ENCODE measurements at places on chromosomes 1 and 21.
A peak's percentile ranks its signal among the peaks of the same experiment; 100 is the strongest.

- peak; percentile 60 for DNase-seq
These were observed 56.0 kb upstream of the ADARB1 start for GRCh38 chr21:45018131-45019075.

GRCh38 chr21:37762606-37763005 is 153.7 kb downstream of the KCNJ6 start:
- no peak for DNase-seq

GRCh38 chr1:38923607-38924006 is 18.0 kb downstream of the RHBDL2 start:
- no peak for DNase-seq

GRCh38 chr1:181926697-181927096 is 134.8 kb downstream of the ZNF648 start:
- DNase-seq: no peak

DNA sequence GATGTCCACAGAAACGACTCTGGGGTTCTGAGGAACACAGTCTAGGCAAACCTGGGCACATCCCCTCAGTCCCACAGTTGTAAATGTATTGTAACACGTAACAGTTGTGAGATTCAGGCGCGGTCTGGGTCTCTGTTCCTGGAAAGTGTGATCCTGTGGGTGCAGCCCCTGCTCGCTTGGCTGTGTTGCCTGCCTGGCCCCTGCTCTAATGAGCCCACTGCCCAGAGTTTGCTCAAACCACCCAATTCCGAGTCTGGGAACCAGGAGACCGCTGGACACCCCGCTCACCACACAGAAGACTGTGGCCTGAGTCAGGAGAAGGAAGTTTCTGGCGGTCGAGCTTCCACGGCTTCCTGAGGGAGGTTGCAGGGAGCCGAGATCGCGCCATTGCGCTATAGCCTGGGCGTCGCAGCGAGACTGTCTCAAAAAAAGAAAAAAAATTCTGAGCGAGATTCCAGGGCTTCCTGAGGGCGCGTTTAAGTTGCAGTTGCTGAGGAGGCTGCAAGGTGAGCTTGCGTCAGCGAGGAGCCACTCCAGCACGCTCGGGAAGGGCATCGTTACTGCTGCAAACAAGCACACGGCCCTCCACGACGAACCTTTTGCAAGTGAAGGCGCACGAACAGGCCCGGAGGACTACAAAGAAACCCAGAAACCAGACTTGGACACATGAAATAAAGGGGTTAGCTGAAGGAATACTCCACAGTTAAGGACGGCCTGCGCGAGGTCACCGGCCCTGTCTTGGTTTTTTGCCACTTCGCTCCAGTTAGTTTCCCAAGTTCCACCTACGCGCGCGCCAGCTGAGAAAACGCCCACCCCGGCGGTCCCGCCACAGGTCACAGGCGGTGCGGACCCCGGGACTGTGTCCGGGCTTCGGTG is 1.1 kb downstream of the C21orf58 start:
- DNase-seq: no peak

- DNase-seq: no peak
These were observed 65.7 kb upstream of the RAVER2 start for GRCh38 chr1:64679177-64679576.

DNA sequence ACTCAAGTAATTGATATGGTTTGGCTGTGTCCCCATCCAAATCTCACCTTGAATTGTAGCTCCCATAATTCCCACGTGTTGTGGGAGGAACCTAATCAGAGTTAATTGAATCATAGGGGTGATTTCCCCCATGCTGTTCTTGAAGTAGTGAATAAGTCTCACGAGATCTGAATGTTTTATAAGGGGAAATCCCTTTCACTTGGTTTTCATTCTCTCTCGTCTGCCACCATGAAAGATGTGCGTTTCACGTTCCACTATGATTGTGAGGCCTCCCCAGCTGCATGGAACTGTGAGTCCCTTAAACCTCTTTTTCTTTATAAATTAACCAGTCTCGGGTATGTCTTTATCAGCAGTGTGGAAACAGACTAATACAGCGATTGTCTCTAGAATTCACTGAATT is 135.4 kb downstream of the BACH1 start:
- DNase-seq: no peak

DNA sequence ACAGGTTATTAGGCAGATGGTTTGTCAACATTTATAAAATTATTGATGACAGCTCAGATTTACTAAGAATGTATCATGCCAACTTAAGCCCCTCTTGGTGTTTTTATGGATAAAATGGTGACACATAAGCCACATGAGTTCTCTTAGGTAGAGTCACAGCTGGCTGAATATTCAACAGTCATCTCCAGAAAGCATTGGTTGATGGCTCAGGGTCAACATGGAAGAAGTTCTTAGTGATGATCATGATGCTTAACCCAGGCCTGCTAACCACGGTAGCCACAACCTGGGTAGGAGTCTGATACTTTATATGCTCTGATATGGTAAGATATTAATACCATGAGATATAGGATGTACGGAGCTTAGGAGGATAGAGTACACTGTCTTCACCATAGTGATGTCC is 46.4 kb upstream of the SIPA1L2 start:
- DNase-seq: no peak

- no peak for DNase-seq
These were observed 134.4 kb downstream of the S1PR1 start for GRCh38 chr1:101371259-101371658.

- no peak for DNase-seq
These were observed 27.0 kb downstream of the CXADR start for GRCh38 chr21:17539743-17540341.

- DNase-seq: no peak
These were observed 367.2 kb upstream of the B3GALT2 start for GRCh38 chr1:193553564-193553963.

DNA sequence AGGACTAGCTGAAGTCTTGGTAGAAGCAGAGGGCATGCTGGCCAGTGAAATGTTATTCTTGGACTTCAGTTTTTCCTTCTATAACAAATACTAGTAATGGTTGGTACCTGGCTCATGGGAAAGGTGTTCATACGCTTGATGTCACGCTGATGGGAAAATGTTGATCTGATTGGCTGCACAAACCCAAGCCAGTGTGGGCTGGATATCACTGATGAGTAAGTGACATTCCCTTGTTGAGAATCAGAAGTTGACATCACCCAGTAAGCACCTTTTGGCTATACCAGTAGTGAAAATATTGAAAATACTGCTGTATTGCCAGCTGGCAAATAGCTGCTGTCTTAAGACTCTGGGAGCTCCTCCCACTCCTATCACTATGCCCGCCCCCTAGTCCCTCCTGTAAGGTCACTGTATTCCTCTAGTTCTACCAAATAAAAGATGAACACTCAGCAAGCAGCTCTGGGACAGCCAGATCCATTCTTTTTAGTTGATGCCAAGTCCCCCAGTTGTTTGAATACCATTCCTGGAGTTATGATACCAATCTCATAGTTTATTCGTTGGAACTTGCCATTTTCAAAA is 168.2 kb downstream of the GRIK1 start:
- no peak for DNase-seq

- DNase-seq: no peak
These were observed 44.2 kb upstream of the LPGAT1 start for GRCh38 chr1:211874521-211875347.

- DNase-seq: no peak
These were observed 443.0 kb downstream of the SIPA1L2 start for GRCh38 chr1:232186931-232187330.

- peak; percentile 78 for DNase-seq
These were observed 156.7 kb downstream of the NR5A2 start for GRCh38 chr1:200184196-200184595.

GRCh38 chr1:31297277-31298247 is 730 bp downstream of the ZCCHC17 start:
- DNase-seq: no peak

- no peak for DNase-seq
These were observed 143.2 kb downstream of the HHIPL2 start for GRCh38 chr1:222404710-222405109.

DNA sequence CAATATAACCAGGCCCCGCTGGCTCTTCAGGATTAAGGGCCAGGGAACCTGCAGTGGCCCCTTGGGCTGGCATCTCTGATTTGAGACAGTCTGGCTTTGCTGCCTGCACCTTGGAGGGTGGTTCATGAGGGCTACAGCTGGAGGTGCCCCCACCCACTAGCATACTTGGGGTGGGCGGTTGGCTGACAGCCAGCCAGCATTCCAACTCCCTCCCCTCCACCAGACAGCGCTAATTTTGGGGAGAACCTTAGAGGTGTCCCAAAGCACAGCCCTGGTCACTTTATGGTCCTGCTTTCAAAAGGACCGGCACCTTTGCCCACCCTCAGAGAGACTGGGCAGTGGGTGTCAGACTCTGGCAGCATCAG is 180.7 kb upstream of the VAMP3 start:
- DNase-seq: peak; percentile 24

DNA sequence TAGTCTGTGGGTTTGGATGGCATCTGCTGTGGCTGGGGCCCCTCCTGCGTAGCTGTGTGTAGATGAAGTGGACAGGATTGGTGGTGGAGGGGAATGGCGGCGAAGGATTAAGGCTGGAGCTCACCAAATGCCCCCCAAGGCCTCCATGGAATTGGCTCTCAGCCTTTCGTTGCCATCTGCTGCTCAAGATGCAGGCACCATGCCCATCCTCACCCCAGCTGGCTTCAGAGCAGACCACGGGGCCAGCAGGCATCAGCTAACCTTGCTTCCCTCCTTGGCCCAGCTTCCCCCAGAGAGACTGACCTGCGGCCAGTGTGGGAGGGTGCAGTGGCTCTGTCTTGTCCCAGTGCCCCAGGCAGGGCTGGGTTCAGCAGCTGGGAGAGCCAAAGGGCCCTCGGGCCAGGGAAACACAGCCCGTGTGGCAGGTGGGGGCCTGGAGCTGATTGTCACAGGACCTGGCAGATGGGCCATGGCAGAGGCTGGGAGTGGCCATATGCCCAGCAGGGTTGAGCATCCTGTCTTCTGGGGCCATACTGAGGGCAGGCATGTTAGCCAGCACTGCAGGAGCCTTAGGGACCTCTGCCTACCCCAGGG is 66.8 kb upstream of the ACTL8 start:
- DNase-seq: no peak

All from aorta (tissue), 5 donors.